Astrocyte of the hippocampus (primary cell): ENCODE measurements at places on chromosomes 5 and 9.

DNA sequence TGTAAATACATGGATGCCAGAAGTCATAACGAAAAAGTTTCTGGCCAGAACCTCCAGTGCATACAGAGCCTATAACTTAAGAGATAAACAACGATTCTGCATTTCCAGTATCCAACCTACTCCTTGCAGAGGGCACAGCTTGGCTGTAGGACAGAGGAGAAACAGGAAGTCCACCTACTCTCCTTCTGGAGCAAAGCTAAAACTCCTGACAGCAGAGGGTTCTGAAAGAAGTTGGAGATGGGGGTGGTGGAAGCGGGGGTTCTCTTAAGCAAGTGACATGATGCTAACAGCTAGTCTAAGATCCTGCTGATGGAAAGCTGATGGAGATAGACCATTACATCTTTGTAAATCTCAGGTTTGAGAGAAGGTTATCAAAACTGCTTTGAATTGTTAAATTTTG is 35.5 kb upstream of the CTNNAL1 start:
- no peak for DNase-seq

GRCh38 chr5:180097163-180097894 is 25.8 kb upstream of the RNF130 start:
- no peak for DNase-seq

DNA sequence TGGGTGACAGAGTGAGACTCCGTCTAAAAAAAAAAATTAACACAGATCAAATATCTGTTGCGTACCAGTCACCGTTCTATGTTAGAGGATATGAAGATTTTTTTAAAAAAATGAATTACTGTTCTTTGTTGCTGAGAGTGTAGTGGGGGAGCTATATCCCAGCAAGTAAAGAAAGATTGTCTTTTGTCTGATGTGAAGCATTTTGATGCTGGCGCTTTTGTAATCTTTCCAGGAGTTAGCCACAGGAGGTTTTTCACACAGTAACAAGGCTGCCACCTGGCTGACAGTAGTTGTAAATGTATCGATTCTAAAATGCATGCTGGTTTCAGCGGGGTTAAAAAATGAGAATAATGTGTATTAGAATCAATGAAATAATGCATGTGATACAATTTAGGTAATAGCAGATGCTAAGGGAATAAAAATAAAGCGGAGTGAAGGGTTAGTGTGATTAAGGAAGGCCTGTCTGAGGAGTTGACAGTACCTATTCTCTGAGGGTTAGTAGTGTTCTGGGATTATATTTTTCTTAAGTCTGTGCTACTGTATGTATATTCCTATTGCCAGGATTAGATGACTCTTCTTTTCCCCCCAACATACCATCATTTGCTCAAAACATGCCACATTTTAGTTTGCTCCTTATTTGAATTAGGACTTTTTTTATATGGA is 3.4 kb downstream of the LMNB1 start:
- peak; percentile 84 for DNase-seq

DNA sequence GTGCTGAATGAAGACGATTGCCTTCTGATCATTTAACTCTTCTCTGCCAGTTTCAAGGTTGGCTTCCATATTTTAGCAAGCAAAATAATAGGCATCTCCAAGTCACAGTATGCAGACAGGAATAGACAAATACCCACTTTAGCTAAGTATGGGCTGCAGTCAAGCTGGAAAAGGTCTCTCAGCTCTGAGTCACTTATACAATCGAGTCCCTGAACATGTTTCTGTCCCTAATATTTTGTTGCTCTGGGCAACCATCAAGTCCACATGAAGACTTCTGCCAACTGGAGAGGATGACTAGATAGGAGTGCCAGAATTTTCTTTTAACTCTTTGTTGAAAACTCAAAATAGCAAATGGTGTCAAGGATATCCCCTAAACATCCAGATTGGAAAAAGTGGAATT is 575.3 kb downstream of the RAB3C start:
- no peak for DNase-seq
